AG09319 (cell line): ENCODE measurements at places on chromosomes 3 and 15.
A peak's percentile ranks its signal among the peaks of the same experiment; 100 is the strongest.

- peak; percentile 25 for DNase-seq
Measured at GRCh38 chr3:184592371-184593219, 31.0 kb downstream of the EPHB3 start.

- no peak for DNase-seq
Measured at GRCh38 chr15:67018026-67018425, 47.4 kb upstream of the SMAD3 start.

DNA sequence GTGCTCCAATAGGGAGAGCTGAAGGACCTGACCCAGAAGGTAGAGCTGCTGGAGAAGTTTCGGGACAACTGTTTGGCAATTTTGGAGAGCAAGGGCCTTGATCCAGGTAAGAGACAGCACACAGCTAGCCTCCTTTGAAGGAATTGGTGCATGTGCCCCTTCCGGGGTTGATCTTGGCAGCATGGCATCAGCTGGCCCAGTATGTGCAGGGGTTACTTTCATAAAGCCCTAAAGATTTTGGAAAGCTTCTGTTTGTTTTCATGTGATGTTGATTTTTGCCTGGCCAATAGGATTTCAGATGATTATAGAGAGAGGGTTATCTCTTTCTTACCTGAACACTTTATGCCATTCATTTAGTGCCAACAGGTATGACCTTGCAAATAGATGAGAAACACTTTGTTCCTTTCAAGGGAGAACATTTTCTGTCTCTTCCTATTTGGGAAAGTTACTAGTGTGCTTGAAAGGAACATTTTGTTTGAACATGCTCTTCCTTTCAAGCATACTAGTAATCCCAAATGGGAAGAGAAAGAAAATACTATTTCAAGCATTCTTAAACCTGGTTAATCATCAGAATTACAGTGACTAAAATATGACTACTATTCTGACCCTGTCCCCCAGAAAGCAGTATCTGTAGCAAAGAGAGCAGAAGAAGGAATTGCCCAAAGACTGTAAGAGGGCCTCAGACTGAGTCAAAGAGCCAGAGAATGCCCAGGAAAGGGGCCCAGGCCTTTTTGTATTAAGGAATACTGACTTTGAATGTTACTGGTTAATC lies 7.5 kb downstream of the KNSTRN start:
- DNase-seq, result no peak

DNA sequence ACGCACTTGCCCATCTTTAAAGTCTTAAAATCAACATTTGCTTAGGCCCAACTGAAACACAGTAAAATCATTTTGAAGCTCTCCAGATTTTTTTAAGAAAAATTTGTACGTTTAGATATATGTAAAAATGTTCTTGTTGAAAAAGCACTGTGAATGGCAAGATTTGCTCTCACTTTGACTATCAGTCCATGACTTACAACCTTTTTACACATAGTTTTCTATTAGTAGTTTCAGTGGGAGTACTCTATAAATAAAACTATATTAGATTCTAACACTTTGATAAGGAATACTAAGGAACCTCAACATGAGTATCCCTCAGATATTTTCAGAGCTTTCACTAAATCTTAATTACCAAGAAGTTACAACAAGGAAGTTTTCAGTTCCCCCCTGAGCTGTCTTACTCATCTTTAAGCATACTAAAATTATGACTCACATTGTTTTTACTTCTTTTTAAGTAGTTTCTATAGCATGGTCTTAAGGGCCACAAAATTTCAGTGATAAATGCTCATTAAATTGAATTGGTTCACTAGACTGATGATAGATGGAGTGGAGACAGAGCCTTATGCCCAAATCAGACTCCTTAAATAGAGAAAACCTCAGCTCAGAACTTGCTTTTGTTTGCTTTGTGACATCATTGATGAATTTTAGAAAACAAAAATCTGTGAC lies 31.6 kb upstream of the RAP2B start:
- DNase-seq, result no peak

DNA sequence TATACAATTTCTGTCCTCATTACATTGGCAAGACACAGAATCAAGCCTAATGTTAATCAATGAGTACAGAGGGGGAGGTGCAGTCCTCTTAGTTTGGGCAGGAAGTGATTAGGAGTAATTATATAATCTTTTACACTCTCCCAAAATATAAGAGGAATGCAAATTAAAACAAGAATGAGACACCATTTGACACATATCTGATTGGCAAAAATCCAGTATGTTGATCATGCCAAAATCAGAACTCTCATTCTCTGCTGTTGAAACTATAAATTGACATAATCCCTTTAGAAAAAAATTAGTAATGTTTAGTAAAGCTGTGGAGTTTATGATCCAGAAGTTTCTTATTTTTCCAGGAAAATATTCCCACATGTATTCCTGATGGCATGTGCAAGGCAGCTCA lies 373.4 kb downstream of the EPHA6 start:
- no peak for DNase-seq

DNA sequence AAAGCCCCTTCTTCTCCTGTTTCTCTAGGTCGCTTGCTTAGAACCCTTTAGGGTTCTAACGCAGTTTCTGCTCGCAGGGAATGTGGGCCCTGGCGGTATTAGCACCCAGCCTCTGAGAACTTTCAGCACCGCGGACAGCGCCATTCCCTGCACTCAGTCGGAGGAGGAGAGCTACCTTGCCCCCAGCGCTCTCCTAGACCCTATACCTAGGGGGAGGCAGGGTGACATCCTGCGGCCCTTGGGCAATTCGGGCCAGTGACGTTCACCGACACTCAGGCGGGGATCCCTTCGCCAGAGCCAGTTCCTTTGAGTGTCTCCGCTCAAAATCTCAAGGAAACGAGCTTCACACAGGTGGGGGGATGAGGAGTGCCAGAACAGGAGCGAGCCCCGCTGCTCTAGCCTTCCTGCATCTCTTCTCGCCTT lies 1.3 kb downstream of the SLC7A14 start:
- DNase-seq, result peak; percentile 20
